Midbrain (tissue), 1 donor: ENCODE measurements at places on chromosomes 11 and 22.

GRCh38 chr11:91421641-91422040 is 803.0 kb upstream of the FAT3 start:
- DNase-seq: no peak

GRCh38 chr11:111571829-111572501 is 30.3 kb upstream of the SIK2 start:
- no peak for DNase-seq

- DNase-seq: no peak
Measured at GRCh38 chr11:133889893-133890292, 44.6 kb upstream of the SPATA19 start.

DNA sequence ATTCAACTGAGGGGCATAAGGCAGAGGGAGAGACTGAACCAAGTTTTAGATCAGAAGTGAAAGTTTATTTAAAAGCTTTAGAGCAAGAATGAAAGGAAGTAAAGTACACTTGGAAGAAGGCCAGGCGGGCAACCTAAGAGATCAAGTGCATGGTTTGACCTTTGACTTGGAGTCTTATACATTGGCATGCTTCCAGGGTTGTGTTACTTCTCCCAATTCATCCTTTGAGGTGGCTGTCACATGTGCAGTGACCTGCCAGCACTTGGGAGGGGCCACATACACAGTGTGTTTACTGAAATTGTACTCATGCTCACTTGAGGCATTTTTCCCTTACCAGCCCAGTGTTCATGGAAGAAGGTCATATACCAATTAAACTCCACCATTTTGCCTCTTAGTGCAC is 30.4 kb downstream of the CYP2R1 start:
- DNase-seq: no peak

- DNase-seq: no peak
Measured at GRCh38 chr11:43638717-43639116, 41.8 kb upstream of the HSD17B12 start.

GRCh38 chr11:119694334-119694733 is 34.7 kb downstream of the NECTIN1 start:
- DNase-seq: no peak

GRCh38 chr11:29125606-29126005 is 891.2 kb downstream of the KCNA4 start:
- DNase-seq: no peak

DNA sequence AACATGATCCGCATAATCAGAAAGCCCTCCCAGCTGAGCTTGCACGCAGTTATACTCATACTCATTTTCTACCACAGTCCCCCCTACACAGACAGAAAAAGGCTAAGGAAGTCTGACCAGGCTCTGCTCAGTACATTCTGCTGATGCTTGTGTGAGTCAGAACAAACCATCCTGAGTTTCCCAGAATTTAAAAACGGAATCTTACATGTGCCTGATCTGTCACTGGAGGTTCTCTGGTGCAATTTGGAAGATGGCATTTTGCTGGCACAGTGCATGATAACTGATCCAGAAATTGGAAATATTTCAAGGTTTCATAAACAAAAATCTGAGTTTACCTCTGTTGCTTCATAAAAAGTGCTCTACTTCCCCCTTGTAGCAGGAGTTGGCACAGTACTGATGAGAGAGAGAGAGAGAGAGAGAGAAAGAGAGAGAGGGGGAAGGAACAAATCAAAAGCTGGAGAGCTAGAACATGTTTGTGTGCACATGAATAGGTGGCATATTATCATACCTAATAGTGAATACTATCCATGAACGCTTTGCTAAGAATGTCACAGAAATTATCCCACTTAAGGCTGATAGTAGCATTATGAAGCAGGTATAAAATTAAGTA is 1085.3 kb downstream of the DLG2 start:
- DNase-seq: no peak

DNA sequence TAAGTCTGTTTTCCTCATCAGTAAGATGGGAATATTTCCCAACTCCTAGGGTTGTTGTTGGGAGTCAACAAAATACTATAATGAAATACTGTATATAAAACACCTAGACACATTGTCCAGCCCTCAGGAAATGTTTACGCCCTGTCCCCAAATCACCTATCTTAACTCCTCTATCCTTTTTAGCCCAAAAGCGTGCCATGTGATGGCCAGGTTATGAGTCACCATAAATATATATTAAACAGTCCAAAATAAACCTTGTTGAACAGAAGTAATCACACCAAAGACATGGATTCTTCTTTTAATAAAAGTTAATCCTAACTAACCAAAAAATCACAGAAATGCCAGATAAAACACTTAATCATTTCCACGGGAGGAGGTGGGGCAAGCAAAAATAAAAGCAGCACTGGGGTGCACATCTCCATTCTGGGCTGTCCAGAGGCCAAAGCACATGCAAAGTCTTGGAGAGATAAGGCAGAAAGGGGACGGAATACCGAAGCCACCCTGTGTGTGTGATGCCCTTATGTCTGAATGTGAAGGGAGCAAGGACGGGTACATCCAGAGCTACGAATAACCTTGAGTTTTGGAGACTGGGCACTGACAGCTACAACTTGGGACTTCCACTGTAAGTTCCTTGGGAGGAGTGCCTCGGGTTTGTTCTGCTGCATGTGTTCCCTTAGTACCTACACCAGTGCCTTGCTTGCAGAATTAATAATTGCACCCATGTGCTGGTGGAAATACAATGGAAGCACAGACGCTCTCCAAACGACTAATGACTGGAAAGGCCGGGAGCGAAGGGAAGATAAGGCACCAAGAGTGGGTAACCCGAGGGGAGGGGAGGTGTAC is 1.1 kb downstream of the OSBP start:
- no peak for DNase-seq

DNA sequence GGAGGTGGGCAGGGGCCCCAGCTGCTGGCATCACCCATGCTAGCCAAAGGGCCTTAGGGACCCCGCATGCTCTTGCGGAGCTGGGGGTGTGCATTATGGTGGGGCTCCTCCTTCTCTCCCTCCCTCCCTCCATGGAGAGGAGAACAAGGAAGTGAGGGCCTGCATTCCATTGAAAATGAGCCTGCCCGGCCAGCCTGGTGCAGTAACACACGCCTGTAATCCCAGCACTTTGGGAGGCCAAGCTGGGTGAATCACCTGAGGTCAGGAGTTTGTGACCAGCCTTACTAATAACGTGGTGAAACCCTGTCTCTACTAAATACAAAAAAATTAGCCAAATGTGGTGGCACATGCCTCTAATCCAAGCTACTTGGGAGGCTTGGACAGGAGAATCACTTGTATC is 22.4 kb downstream of the SNAP29 start:
- no peak for DNase-seq
